Activated CD8-positive, alpha-beta memory T cell treated with anti-CD3 and anti-CD28 coated beads, Interleukin-2, amount 50 U/mL, for 48 hours (primary cell): ENCODE measurements at places on chromosomes 5 and 9.

DNA sequence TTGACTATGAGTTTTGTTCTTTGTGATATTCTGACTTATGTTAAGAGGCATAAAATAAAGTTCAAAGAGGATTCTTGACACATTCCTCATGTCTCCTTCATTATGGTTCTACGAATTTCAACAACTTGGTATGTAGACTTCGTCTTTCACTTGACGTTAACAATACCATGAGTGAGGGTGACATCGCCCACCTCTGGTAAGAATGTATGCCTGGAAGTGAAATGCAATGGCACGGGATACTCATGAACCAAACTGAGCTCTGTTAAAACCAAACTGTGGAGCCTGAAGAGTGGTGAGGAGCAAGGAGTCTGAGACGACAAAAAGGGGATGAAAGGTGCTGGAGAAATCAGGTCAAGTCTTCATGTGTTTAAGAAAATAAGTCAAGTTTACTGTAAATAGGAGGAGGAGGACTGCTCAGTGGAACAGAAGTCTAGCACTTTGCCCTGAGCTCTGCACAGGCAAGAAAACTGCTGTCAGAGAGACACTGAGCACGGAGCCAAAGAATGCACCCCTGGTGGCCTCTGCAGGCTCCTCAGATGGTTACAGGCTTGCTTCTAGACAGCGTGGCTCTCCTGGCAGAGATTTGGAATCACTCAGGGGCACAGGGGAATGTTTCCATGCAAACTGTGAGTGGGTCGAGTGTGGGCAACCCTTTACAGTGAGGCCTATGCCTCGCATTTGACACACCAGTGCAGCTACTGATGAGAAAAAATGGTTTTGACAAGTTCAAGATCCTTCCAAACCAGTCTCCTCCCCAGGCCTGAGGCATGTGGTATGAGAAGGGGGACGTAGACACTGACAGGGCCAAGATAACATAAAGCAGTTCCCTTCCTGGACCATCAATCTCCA is 470.1 kb downstream of the IRX1 start:
- DNase-seq = no peak

- no peak for DNase-seq
Measured at GRCh38 chr9:136061405-136061804, 33.7 kb downstream of the NACC2 start.

GRCh38 chr9:105405514-105406131 is 42.2 kb upstream of the FSD1L start:
- DNase-seq = no peak

GRCh38 chr5:83498585-83498984 is 27.0 kb downstream of the VCAN start:
- DNase-seq = no peak

GRCh38 chr9:73137286-73137899 is 14.3 kb upstream of the ANXA1 start:
- no peak for DNase-seq

DNA sequence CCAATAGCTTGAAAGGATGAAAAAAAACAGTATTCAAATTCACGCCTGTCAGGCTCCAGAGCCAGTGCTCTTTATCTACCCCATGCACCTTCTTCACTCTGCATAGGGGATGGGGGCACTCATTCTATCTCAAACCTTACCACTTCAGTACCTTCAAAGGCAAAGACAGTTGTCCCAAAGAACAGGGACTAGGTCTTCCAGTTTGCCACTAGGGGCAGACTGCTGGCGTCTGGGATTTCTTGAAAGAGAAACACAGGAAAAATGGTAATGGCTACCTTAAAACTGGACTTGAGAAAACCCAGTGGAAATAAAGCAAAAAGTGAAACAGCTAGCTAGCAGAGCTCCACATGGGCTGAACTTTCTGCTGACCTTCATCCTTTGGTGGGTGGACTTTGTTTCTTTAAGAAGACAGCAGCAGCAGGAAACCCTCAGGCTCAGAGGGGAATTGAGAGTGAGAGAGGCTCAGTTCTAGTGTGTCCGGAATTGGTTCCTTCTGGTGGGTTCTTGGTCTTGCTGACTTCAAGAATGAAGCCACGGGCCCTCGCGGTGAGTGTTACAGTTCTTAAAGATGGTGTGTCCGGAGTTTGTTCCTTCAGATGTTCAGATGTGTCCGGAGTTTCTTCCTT is 41.0 kb upstream of the SLC36A1 start:
- DNase-seq = no peak

GRCh38 chr5:151012862-151013261 is 7.5 kb upstream of the GPX3 start:
- DNase-seq = no peak

DNA sequence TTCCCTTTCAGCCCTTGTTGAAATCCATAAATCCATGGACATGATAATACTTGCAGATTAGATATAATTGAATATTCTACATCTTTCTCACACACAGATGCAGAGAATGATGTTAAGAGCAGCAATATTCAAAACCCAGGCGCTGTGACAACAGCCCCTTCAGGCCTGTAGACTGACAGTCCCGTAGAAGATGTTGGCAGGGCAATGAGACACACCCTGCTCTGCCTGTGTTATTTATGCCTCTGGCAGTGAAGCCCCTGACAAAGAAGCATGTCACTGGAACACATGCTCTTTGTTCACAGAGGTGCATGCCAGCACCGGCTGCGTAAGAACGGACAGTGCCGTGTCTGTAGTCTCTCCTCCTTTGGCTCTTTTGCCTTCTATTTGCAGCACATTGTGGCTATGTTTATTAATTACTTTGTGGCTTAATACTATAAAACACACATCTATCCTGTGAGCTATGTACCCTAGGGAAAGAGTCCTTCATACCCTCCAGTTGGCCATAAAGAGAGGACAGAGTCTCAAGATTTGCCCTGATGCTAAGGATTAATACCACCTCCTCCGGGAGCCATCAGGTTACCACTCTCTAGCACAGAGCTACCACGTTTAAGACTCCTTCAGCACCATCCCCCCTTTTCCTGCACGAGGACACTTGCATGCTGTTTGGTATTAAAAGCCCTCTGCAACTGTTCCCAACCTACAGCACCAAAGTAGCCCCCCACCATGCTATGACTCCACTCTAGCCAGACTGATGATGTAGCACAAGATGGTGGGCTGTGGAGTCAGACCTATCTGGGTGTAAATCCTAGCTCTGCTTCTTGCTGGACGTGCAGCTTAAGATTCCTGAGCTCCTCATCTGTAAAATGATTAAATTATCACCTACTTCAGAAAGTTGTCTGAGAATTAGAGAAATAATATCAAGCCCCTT is 2.0 kb upstream of the ANP32B start:
- DNase-seq = no peak

GRCh38 chr5:65544473-65544872 is 18.5 kb downstream of the CENPK start:
- DNase-seq = no peak

DNA sequence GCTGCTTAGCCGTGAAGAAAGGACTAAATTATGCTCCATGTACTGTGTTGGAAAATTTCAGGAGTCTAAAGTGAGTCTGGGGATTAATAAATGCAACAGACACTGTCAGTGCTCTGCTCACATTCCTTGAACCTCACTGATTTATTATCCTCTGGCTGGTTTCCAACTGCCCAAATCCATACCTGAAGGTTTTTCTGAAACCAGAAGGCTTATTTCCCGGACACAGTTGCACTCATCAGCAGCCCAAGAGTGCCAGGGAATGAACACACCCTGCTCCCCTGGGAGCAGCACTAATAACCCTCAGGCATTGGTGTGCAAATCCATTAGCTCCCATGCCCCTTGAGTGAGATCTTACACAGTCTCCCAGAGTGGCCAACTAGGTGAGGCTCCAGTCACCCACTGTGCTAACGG is 38.7 kb downstream of the F2R start:
- no peak for DNase-seq

DNA sequence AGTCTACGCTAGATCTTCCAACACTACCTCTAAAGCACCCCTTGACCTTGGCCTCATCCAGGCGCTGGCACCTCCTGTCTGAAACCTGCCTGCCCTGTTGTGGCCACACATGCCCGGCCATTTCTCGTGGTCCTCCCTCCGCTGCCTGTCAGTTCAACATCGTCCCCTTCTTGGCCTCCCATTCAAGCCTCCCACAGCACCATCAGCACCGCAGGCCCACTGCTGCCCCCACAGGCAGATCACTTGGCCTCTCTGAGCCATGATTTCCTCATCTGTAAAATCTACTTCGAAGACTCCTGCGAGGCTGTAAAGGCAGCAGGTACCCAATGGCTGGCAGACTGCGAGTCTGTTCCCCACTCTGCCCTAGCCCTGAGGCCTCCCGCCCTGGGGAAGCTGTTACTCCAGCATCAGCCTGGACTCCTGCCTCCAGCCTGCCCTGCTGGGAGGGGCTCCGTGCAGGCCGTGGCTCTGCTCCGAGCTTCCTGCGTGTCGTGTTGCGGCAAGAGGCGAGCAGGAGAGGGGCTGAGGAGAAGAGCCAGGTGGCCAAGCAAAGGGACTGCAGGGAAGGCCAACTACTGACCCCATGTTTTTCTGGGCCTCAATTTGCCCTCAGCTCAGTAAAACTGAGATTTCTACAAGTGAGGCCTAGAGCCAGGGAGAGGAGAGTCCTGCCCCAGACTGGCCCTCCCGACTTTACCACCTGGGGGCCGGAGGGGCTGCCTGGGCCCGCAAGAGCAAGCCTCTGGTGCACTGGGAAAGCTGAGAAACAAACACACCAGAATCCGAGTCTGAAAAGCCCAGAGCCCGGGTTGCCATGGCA is 70.5 kb upstream of the LRRTM2 start:
- no peak for DNase-seq

GRCh38 chr5:93874080-93874479 is 132.7 kb upstream of the POU5F2 start:
- no peak for DNase-seq

DNA sequence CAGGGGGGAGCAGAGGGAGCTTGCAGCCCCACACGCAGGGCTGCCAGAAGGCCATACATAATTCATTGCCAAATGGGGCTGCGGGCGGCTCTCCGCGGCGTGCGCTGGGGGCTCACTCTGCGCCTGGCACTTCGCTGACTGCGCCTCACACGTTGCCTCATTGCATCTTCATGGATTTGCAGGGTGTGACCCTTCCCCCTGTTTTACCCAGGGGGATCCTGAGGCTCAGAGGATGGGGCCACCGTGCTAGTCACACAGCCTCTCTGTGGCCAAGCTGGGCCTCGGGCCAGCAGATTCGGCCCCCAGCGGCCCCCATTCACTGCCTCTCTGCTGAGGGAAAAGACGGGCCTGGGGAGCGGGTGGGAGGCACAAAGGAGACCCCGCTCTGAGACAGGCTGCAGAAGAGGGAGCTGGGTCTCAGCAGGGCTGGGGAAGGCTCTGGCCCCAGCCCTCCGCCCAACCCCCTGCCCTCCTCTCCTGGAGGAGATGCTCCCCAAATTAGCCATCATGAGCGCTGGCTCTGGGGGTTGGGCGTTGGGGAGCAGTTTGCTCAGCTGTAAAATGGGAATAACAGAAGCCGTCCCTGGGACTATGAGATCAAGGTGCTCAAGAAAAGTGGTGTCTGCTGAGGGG is 115.5 kb downstream of the C9orf50 start:
- no peak for DNase-seq

GRCh38 chr5:115096034-115096769 is 73.5 kb downstream of the TRIM36 start:
- no peak for DNase-seq

DNA sequence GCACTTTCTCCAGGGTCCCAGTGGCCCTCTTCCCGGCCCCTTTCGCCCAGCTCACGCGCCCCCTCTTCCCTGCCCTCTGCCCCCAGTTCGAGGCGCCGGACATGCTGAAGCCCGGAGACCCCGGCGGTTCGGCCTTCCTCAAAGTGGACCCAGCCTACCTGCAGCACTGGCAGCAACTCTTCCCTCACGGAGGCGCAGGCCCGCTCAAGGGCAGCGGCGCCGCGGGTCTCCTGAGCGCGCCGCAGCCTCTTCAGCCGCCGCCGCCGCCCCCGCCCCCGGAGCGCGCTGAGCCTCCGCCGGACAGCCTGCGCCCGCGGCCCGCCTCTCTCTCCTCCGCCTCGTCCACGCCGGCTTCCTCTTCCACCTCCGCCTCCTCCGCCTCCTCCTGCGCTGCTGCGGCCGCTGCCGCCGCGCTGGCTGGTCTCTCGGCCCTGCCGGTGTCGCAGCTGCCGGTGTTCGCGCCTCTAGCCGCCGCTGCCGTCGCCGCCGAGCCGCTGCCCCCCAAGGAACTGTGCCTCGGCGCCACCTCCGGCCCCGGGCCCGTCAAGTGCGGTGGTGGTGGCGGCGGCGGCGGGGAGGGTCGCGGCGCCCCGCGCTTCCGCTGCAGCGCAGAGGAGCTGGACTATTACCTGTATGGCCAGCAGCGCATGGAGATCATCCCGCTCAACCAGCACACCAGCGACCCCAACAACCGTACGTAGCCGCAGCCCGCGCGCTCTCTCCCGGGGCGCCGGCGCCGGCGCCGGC is 1.0 kb downstream of the PRDM6 start:
- no peak for DNase-seq

GRCh38 chr9:77820293-77820954 is 172.3 kb upstream of the GNA14 start:
- DNase-seq = no peak
